ENCODE measurements at places on chromosomes 1 and 21.

GRCh38 chr1:102550729-102551384 lies 554.1 kb upstream of the OLFM3 start:
- peak; percentile 21 for DNase-seq

- DNase-seq: peak; percentile 23
These were observed 1.4 kb upstream of the DNAJC11 start for GRCh38 chr1:6703016-6703415.

DNA sequence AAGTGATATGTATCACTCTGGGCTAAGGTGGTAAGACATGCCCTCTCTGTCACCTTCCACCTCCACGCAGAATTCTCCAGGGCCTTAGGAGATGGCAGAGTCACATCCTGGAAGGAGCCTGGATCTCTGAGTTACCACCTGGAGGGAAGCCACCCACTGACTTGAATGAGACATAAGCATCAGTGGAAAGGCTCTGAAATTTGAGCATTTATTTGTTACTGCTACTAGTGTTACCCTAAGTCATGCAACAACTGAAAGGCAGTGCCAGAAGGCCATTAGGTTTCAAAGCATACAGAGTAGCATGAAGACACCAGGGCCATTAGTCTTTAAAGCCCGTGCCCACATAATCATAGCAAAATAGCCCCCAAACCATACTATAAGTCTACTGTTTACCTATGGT lies 230.3 kb upstream of the IRF2BP2 start:
- no peak for DNase-seq

DNA sequence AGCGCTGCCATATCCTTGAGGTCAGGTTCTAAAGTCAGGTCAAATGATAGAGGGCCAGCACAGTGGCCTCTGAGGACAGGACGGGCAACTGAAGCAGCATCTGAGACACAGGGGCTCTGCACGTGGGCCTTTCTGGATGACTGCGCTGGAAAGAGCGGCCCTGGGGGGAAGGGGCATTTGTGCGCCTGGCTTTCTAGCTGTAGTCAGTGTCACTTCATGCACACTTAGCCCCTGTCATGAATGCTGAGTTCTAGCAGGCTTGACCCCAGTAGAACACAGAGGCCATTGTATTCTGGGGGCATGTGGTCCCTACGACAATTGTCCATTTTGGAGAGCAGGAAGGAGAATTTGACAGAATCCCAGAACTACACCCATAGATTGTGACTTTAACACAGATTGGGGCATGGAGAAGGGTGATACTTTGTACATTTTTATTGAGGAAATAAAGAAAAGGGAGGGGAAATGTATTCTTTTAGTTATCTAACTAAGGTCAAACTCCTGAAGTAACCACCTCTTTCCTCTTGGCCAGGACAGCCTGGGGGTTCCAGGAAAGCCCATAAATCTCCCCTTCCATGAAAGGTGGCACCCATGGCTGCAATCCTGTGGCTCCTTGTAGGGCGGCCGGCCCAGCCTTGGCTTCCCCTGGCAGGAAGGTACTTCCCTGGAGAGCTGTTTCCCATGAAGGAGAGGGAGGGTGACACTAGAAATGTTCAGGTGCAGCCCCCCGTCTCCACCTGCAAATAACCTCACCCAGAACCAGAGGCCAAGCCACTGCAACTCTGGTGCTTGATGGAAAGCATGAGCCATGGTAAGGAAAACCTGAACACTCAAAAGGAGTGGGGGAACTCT lies 34.4 kb downstream of the NTPCR start:
- no peak for DNase-seq

GRCh38 chr1:192789871-192790270 lies 19.0 kb upstream of the RGS2 start:
- DNase-seq: no peak

DNA sequence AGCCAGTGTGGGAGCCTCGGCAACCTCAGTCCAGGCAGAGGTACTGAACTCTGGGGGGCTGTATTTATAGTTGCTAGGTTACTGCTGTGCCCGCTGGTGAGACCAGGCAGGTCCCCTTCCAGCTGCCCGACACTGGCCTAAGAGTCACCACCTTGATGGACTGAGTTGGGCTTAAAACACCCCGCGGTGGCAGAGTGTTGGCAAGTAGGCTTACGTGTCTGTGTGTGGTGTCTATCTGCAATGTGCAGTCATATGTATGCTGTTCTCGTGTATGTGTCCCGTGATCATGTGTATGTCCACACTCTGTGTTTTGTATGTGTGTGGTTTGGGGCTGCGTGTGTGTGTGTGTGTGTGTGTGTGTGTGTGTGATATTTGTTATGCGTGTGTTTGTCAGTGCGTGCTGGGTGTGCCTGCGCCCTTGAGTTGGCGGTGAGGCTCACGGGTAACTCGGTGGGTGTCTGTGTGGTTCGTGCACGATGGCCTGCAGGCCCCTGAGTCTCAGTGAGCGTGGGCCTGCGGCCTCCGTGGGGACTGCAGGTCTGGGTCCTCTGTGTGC lies 65.5 kb downstream of the MEF2D start:
- DNase-seq: no peak

- no peak for DNase-seq
These were observed 81.8 kb upstream of the KLHDC7A start for GRCh38 chr1:18398791-18399530.

DNA sequence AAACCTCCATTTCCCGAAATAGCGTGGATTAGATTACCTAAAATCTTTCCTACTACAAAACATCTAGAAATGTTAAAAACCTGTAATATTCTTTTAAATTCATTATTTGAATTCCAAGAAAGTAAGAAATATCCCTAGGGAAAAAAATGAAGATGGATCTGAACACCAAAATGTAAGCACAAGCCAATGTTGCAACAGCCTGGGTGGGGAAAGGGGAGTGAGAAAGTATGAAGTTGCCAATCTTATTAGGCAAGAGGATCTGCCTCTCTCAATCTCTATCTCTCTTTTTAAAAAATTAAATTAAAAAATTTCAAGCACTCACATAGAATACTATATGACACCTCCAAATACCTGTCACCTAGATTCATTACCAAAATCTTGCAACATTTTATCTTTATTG lies 74.9 kb upstream of the IRF2BP2 start:
- no peak for DNase-seq

DNA sequence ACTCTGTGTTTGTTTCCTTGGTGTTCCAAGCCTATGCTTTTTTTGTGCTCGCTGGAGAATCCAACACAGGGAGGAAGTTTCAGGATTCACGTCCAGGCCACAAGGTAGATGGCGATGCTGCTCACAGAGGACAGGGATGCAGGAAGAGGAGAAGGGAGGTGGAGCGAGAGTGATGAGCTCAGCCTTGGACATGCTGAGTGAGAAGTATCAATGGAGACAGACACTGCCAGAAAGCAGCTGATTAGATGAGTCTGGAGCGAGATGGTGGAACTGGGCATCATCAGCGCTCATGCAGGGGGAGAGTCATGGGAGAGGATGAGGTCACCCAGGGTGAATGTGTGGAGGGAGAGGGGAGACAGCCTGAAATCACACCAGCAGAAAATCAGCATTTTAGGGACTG lies 110.0 kb downstream of the GLUL start:
- no peak for DNase-seq

DNA sequence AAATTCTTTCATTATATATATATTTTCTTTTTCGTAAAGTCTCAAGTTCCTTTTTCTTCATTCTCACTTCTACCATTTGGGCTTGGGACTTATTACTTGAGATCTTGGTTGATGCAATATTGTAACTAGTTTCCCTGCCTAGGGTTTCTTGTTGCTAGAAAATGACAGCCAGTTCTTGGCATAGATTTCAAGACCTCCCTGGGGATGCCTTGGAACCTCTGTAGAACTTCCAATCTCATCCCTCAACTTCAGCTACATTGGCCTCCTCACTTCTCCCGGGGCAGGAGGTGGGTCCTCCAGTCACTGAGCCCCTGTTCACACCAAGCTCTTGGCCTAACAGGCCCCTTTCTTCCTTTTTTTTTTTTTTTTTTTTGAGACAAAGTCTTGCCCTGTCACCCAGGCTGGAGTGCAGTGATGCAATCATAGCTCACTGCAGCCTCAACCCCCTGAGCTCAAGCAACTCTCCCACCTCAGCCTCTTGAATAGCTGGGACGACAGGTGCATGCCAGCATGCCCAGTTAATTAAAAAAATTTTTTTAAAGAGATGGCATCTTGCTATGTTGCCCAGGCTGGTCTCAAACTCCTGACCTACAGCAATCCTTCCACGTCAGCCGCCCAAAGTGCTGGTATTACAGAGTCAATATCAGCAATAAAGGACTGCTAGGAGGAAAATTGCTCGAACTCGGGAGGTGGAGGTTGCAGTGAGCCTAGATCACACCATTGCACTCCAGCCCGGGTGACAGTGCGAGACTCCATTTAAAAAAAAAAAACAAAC lies 33.1 kb downstream of the MAP3K7CL start:
- DNase-seq: no peak

- DNase-seq: no peak
These were observed 37.0 kb upstream of the EPS15 start for GRCh38 chr1:51555866-51556619.

GRCh38 chr1:210662291-210663050 lies 333.8 kb downstream of the HHAT start:
- DNase-seq: no peak

- DNase-seq: no peak
These were observed 33.2 kb downstream of the STUM start for GRCh38 chr1:226581650-226582330.

- DNase-seq: peak; percentile 9
These were observed 41.0 kb downstream of the BRINP3 start for GRCh38 chr1:190436615-190437014.

GRCh38 chr1:159941141-159941540 lies 4.3 kb downstream of the IGSF9 start:
- no peak for DNase-seq

- no peak for DNase-seq
These were observed 55.9 kb downstream of the TOR3A start for GRCh38 chr1:179137617-179138255.

GRCh38 chr1:41240781-41241353 lies 1.2 kb downstream of the SCMH1 start:
- peak; percentile 30 for DNase-seq

DNA sequence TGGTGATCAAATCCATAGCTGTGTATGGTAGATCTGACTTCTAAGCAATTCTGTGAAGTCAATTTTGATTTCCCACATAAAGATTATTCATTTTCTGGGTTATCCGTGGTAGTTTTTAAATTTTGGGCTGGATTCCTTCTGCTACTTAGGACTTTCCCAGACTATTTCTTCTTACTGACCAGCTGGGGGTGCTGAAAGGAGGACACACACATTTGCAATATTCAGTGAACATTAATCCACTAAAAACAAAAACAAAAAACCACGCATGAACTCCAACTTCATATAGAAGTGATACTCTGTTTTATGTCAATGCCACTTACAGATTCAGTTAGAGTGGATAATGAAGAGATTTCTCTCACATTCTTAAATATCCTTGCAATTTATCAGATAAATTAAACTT lies 105.4 kb downstream of the KCTD3 start:
- no peak for DNase-seq

DNA sequence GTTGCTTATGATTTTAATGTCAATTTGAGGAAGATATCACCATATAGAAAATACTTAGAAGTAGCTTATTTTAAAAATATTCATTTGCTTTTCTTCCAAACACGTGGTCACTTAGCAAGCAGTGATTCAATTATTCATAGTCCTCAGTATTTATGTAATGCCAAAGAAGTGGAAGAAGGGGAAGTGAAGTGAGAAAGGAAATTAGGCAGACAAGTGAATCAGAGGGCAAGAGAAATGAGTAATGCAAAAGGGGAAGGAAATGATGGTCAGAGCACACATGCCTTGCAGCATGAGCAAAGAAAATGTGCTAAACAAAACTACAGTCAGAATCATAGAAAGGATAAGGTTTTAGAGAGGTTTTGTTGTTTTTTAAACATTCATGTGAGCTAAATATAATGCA lies 31.8 kb downstream of the SDCCAG8 start:
- peak; percentile 83 for DNase-seq

GRCh38 chr21:29557931-29558725 lies 259.4 kb downstream of the BACH1 start:
- no peak for DNase-seq

GRCh38 chr1:37453647-37454046 lies 20.7 kb upstream of the ZC3H12A start:
- DNase-seq: peak; percentile 48

DNA sequence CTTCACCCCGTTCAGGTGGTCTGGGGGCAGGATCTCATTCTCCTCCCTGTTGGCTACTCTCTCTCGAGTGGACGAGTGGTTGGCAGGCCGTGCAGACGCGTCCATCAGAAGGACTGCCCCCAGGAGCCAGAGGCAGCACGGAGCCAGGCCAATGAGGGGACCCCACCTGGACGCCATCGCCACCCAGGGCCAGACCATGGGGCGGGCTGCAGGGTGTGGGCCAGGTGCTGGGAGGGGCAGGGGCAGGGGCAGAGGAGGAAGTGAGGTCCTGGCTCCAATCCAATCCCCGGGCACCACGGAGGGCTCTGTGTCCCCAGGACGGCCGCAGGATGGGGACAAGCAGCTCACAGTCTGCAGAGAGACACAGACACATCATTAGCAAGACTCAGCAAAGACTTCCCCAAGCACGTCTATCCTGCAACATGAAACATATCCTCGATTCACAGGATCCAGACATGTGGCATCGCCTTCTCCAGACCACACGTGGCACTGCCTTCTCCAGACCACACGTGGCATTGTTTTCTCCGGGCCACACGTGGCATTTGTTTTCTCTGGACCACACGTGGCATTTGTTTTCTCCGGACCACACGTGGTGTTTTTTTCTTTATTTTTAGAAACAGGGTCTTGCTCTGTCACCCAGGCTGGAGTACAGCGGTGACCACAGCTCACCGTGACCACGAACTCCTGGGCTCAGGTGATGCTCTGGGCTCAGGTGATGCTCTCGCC lies 3.0 kb downstream of the SDF4 start:
- DNase-seq: no peak

DNA sequence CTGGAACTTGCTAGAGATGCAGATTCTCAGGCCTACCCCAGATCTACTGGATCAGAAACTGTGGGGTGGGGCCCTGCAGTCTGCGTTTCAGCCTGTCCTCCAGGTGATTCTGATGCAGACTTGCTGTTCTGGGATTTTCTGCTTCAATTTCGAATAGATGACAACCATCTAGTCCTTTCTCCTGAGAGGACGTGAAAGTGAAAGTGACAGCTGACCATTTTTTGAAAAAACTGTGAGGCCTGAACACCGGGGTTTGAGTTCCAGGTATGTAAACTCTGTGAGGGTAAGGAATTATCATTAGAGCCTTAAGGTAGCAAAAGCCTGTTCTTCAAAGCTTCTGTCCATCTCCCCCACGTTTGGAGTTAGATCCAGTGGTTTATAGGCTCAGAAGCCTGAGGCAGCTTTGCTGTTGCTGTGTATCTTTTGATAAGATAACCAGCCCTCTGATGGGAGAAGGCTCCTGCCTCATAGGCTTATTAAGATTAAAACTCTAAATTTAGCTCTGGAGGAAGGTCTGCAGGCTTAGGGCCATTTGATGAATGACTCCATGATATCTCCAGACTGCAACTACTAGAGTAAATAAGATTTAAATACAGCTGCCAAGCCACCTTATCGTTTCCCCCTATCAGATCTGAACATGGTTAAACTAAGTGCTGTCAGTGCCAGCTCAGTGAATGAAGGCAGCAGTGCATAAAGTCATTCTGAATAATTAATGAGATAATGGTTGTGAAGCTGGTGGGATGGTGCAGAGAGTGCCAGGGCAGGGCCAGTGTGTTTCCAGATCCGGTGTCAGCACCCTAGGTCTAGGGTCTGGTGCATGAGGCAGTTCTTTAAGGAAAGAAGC lies 335.2 kb downstream of the HHAT start:
- no peak for DNase-seq
